Putamen (tissue), 1 donor: ENCODE measurements at places on chromosomes 11 and 22.

DNA sequence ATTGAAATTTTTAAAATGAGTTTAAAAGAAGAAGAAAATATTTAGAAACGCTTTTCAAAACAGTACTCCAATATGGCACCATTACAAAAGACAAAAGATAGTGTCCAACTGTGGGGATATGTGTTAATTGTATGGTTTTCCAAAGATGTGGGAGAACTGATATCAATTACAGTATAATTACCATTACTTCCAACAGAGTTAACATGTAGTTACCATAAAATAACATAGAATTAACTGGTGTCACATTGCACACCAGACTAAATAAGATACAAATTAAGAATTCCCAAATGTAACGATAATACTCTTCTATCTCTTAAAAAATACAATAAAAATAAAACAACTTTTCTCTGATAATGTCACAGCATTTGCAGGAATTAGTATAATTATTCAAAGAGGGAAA, 329.5 kb downstream of the SOX6 start:
- DNase-seq = no peak

- DNase-seq = no peak
Measured at GRCh38 chr11:121376130-121376529, 76.0 kb upstream of the SORL1 start.

- DNase-seq = no peak
Measured at GRCh38 chr11:24900960-24901549, 404.2 kb downstream of the LUZP2 start.

DNA sequence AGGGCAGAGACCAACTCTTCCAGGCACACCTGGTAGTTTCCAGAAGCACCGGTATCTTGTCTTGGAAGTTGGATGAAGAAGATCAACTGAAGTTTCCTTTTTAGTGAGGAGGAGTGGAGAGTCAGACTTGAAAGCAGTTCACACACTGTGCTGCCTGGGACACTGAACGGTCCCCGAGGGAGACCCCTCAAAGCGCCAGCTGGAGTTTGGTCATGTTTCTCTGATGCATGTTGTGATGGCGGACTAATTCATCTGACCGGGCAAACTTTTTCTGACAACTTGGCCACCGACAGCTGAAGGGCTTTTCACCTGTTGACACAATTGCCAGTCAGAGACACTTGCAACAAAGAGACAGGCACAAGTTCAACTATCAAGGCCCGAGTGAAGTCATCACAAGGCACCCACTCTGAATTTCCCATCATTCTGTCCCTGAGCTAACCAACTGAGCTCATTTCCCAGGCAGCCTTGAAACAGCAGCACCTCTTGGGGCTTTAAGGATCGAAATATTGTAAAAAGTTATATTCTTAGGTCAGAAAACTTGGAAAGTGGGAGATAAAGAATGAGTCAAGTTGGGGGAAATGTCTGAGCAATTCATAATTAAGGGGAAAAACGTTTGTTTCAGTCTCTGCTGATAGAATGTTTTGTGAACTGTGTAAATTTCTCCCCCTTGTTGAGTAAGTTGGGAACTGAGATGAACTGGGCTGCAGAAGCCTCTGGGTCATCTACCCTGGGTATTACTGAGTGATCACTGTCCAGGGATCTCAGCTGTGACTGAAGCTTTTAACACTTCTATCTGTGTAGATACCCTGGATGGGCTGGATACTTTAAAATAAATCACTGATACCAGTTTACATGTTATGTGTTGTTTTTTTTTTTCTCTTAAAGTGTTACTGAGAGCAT, 46.2 kb downstream of the WT1 start:
- DNase-seq = no peak

DNA sequence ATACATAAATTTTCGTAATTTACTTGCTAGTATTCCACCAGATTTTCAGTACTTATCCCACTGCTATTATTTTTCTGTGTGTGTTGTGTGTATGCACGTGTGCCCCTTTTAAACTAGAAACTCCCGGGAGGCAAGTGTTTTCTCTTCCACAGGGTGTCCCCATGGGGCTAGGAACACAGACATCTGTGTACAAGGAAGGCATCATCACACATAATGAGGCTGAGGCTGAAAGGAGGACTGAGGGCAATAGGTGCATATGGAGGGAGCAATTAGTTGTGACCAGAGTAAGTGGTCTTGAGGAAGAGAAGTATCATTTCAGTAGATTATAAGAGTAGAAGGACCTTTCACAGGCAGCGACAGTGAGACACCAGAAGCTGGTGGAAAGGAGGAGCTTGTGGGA, 2.1 kb upstream of the DPAGT1 start:
- no peak for DNase-seq

DNA sequence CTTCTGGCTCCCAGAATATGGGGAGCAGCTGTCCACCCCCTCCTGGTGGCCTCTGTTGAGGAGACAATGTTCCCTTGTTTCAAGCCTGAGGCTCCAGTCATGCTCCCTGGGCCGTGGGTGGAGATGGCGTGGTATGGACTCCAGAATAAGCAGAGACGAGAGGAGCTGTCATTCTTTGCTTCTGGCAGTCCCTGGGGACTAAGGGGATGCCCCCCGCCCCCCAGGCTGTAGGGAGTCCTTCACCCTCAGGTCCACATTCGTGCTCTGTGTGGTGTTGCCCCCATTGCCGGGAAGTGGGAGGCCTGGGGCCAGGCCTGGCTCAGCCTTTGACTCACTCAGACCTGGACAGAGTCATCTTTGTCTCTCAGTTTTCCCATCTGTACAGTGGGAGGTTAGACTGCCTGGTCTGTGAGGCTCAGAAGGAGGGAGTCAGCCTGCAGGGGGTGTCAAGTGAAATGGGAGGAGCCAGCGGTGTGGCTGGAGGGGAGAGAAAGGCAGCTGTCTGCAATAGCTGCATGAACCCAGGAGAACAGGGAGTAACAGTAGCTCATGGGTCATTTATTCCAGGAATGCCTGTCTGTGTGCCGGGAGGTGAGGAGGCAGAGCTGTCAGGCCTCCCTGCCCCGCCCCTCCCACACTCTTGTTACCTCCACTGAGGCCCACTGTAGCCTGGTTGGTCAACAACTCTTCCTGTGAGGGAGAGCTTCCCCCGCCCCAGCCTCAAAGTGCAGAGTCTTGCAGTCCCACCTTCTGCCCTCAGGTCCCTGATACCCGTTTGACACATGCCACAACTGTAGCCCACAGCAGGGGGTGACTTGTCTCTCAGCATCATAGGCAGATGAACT, 6.3 kb downstream of the ARHGEF17 start:
- peak; percentile 85 for DNase-seq

- no peak for DNase-seq
Measured at GRCh38 chr22:23753385-23753784, 840 bp downstream of the VPREB3 start.

DNA sequence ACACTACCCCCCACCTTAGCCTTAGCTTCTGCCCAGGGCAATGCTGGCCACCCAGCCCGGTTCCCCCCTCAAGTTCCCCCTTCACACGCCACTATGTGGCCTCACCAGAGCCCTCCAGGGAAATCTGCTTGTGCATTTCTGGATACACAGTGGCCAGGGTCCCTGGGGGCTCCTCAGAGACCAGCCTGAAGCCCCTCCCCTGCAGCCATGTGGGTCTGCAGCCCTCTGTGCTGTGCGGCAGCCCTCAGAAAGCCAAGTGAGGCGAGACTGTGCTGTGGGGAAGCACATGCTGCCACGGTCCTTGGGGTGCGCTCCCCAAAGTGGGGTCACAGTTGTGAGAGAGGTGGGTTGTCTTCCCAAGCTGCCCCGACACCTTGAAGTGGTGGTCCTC, 2.1 kb upstream of the PLXNB2 start:
- DNase-seq = no peak

GRCh38 chr11:73866586-73866996, 10.1 kb downstream of the COA4 start:
- DNase-seq = no peak

- DNase-seq = no peak
Measured at GRCh38 chr22:41620589-41621098, at the start of gene DESI1. Gene DESI1, minus strand, starts transcription at chr22:41621043. Its CDS starts 204 bp downstream, at chr22:41620839.

DNA sequence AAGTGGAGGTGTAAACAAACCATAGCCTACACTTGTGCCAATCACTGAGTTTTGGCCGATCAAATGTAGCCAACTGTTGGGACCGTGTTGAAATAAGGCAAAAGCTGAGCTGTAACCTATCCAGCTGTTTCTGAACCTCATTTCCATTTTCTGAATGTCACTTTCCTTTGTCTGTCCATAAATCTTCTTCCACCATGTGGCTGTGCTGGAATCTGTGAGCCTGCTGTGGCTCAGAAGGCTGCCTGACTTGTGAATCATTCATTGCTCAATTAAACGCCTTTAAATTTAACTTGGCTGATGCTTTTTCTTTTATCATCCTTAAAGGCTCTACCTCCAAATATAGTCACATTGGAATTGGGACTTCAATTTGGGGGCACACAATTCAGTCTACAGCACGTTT, 203.1 kb upstream of the MPPED2 start:
- no peak for DNase-seq
